ENCODE measurements at places on chromosomes 11 and 22. TPM values are rescaled to one million over a fixed set of nuclear protein-coding genes. Genes with fewer than 3 reads are reported as not detected.

Gene PKDREJ
- not detected for total RNA-seq

Gene ASPHD2
- total RNA-seq: 5.4 TPM

Gene MMP27
- total RNA-seq: not detected

Gene CABP4
- total RNA-seq: not detected

Gene SHISAL1
- 0.63 TPM for total RNA-seq

Gene PATE4
- total RNA-seq: not detected

Gene CCS
- total RNA-seq: 22.4 TPM

Gene GTSE1
- total RNA-seq: 9.2 TPM

Gene E2F8
- total RNA-seq: 2.1 TPM

Gene OR4D6
- not detected for total RNA-seq

Gene EXPH5
- 4.8 TPM for total RNA-seq

Gene ACR
- not detected for total RNA-seq

Gene MS4A1
- not detected for total RNA-seq

Gene CLCF1
- total RNA-seq: 8.5 TPM
